PC-9 (cell line): ENCODE measurements at places on chromosomes 6 and 20.

DNA sequence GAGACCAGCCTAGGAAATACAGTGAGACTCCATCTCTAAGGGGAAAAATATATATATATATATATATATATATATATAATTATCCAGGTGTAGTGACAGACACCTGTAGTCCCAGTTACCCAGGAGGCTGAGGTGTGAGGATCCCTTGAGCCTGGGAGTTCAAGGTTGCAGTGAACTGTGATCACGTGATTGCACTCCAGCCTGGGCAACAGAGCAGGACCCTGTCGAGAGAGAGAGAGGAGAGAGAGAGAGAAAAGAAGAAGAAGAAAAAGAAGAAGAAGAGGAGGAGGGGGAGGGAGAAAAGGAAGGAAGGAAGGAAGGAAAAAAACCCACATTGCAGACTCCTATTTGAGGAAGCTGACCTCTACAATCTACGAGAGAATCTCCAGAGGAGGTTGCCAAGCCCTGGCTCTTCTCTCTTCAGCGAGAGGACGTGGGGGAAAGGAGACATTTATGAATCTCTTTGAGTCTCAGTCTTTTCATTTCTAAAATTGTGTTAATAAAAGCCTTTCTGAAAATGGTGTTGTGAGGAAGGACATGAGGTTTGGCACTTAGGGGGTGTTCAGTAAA lies 49.7 kb downstream of the COL11A2 start:
- DNase-seq: no peak

DNA sequence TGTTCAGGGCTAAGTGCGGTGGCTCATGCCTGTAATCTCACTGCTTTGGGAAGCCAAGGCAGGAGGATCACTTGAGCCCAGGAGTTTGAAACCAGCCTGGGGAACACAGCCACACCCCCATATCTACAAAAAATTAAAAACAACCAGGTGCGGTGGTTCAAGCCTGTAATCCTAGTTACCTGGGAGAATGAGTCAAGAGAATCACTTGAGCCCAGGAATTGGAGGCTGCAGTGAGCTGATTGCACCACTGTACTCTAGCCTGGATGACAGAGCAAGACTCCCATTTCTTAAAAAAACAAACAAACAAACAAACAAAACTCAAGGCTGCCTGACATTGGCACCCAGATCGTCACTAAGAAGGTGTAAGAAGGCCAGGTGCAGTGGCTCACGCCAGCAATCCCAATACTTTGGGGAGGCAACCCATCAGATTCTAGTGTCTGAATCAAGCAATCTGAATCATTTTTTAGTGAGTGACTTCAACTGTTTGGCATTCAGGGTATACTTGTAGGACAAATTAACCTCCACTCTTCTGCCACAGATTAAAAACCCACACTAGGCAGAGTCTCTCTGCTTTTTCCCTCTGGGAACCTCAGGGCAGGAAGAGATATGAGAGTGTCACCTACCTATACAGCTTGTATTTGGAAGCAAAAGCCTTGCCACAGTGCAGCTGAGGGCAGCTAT lies 6.1 kb downstream of the PLAGL2 start:
- DNase-seq: peak; percentile 25

DNA sequence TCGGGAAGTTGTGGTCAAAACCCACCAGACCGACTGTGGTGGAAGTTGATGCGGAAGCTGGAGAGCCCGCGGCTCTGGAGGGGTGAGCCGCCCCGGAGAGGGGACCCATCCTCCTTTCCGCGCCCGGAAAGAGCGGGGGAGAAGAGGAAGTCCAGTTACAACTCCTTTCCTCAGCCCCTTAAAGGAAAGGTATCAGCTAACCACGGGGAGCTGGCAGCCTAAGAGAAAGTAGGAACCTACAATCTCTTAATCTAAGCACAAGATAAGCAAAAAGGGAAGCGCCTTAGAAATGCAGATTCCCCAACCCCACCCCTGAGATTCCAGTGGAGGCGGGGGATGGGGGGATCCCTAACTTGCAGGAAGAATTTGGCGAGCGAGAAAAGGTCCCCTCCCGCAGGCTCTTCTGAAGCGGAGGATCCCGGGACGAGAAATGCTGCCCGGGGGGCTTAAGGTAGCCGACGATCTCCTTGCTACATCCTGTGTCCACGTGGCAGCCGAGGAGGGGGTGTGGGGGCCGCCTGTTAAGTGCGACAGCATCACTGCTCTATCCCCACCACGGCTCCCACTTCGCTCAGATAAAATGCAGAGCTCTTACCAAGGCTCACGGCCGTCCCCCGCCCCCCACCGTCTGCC lies 87.5 kb downstream of the ZFP64 start:
- DNase-seq: peak; percentile 30

GRCh38 chr20:63574156-63574828 lies at the start of gene HELZ2:
HELZ2 (minus strand) TSS chr20:63574239; CDS start chr20:63572385, 1,854 bp downstream.
- no peak for DNase-seq

DNA sequence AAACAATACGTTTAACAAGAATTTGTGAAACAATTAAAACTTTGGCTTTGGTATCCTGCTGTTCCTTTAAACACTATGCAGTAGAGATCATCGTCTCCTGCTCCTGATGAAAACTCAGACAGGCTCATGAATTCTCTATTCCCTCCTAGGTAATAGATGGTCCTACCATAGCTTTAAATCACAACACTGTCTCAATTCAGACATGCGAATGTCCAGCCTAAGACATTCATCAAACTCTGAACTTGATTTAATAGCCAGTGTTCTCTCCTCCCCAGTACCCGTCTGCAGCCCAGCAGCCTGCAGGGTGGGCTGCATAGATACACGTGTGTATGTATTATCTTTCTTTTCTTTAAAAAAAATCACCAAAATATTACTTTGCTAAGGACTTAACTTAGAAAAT lies 232.8 kb downstream of the TTLL2 start:
- no peak for DNase-seq

GRCh38 chr20:37907330-37907676 lies 4.4 kb downstream of the VSTM2L start:
- DNase-seq: no peak

DNA sequence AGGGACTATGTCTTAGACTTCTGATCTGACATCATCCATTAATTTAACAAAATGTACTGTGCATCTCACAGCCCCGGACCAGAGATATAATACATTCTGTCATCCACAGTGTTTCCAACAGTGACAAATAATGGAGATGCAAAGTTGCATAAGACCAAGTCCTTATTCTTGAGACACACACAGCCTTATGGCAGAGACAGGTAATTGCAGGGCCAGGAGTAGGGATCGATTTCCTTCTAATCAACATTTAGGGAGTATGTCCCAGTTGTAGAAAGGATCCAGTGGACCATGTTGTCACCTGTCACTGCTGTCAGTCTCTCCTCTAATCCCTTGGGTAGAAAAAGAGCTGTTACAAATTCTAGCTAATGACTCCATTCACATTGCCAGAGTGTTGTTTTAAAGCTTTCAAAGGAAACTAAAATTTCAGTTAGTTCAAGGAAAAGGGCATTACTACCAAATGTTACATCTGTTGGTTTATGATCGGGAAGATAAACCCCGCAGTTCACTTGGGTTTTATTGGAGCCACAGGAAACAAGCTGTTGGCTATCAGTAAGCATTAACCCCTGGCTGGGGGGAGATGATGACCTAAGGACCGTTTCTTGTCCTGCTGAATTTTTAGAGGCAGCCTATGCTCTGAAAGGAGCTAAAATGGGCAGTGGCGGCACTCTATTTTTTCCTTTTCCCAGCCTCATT lies 111.4 kb upstream of the ATXN1 start:
- no peak for DNase-seq

- DNase-seq: no peak
Observed at GRCh38 chr20:8549192-8549591, 417.1 kb downstream of the PLCB1 start.

DNA sequence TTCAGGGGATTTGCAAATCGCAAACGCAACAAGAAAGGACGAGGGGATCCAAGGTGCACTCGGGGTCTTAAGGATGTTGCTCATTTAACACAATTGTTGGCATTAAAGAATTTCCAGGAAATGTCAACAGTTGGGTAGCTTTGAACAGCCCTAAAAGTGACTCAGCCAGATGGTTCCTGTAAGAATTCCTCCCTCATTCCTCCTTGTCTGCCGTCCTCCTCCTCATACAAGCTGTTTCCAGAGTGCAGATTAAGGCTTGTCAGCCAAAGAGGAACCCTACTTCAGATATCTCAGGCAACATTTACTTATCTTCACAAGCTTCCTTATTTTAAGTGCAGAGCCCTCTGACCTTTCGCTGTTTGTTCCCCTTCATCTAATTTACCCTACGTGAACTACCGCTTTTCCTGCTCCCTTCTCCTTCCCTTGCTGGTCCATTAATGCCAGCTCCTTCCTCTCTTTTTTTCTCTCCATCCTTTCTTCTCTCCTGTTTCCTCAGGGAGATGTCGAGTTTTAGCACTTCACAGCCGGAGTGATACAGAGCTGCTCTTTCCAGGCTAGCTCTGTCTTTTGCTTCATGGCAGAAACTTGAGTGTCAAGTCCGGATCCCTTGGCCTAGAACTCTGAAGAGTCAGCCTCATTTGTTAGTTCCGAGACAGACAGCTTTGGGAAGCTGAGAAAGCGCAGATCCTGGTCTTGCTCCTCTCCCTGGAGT lies 26.1 kb upstream of the TBC1D7 start:
- DNase-seq: no peak

GRCh38 chr20:37228082-37228481 lies 33.5 kb downstream of the GHRH start:
- no peak for DNase-seq

DNA sequence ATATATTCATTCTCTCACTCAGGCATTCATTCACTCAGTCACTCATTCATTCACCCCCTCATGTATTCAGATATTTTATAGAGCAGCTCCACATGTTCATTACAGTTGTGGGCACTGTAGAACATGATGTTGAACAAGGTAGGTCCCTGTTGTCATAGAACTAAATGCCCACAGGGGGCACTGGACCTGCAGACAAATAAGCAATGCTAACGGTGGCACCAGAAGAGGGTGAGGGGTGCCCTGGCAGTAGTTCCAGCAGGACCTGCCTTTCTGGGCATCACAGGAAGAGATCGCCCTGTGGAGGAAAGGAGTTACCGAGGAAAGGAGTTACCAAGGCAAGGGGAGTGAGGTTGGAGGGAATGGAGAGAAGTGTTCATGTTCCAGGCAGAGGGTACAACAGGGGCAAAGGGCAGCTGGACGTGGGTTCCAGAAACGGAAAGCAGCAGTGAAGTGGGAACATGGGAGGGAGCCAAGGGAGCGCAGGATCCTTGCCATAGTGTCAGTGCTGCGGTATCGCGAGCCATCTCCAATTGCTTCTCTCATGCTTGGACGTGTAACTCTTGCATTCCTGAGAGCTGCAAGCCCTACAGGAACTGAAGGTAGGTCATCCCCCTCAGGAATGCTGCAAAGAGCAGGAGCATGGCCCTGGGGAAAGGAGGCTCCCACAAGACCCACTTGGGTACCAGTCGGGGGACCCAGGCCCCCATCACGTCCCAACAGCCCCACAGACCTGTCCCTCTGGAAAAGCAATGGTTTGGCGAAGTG lies 128.2 kb downstream of the EDN3 start:
- DNase-seq: no peak

- no peak for DNase-seq
Observed at GRCh38 chr6:7591770-7592169, 1.8 kb downstream of the SNRNP48 start.

DNA sequence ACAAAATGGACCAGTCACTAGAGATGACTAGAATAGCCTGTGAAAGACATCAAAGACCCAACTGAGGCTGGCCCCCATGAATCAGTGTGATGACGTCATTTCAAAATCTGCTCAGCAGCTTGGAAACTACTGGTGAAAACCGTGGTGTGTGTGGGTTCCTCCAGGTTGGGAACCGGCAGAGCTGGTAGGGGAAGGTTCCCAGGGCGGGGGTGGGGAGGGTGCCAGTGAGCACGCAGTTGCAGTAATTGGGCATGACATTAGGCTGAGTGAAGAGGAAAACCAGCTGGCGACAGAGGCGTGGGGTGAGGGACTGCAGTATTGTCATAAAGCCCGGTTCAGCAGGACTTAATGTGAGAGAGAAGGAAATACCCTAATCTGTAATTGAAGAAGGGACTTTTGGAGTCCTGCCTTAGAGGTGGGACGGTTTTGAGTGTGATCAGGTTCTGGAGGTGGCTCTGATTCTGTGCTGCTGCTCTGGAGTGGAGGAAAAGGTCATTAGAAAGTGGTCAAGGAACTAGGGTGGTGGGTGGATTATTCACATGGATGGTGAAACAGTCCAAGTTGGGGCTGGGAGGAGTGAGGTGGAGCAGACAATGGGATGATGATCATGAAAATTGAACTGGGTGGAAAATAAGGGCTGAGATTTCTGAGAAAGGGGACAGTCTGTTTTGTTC lies 52.0 kb upstream of the MTHFD1L start:
- DNase-seq: peak; percentile 43

- no peak for DNase-seq
Observed at GRCh38 chr20:56580226-56580625, 47.2 kb downstream of the FAM209B start.

DNA sequence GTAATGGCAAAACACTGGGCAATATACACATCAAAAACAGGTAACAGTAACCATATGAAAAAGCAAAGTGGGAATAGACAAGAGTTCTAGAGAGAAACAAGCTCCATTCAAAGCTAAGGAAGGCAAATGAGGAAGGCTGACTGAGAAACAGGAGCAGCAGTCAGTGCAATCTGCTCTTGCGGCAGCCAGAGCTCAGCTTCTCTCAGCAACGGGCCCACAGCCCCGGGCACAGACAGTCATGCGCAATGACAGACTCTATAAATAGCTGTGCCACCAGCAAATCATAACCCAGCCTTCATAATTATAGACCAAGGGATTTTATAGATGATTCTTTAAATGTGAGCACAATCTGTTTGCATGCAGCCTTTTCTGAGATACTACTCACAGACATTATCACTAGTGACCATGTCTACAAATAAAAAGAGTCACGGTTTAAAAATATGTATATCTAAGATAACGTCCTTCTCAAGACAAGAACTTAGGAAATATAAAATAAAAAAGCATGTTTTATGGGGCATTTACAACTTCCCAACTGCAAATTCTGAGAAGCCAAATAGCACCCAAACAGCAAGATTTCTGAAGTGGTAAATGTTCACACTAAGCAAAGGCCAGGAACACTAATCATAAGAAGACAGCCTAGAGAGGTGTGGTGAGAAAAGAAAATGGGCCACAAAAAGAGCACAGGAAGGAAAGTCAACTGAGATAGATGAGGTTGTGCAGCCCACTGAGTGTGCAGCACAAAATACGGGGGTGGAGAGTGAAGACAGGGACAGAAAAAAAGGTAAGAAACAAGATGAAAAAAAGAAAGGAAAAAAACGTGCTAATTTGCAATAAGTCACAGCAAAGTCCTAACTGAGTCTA lies 39.9 kb upstream of the BEND6 start:
- no peak for DNase-seq

DNA sequence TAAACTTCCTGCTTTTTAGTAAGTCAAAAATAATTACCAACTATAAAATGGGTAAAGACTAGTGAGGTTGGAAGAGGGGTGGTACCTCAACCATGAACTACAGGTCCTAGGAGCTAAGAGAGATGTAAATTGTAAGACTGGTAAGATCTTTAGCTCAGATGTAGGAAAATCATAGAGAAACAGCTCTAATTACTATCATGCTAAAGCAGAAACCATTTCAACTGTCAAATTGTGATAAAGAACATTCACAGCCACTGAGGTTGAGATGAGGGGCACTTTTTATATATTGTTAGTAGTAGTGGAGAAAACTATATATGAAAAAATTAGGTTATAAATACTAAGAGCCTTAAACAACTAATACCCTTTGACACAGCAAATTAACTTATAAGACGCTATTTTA lies 20.0 kb downstream of the CDK19 start:
- DNase-seq: no peak
